ENCODE measurements at places on chromosomes 6 and 20.

DNA sequence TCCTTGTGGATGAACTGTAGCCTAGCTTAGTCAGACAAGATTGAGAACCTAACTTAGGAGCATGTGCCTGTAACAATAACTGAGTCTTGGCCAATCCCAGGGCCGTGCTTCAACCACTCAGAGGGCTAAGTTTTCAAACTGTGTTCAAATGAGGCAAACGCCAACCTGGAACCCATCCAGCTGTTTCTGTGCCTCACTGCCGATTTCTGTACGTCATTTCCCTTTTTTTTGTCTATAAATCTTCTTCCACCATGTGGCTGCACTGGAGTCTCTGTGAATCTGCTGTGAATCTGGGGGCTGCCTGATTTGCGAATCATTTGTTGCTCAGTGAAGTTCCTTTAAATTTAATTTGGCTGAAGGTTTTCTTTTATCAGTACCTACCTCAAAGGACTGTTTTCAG is 115.0 kb upstream of the CHD6 start:
- DNase-seq: no peak

DNA sequence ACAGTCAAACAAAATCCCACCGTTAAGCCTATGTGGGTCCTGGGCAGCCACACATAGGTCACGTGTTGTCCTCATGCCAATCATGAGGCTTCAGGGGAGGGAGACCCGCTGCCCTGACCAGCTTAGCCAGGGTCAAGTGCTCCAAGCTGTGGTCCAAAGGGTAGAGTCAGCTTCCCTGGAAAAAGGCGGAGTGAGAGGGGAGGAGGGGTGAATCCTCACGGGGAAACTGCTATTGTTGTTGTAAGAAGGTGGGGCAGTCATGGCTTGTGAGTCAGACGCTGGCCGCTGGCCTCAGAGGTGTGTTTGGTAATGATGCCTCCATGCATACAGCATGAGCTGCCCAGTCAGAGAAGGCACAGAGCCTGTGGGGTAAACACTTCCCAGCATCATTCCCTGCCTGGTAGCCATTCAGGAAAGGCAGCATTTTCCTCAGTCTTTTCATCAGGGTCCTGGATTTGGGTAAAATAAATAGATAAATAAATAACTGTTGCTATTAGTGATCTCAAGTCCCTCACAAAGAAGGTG is 8.7 kb downstream of the CST3 start:
- DNase-seq: no peak

DNA sequence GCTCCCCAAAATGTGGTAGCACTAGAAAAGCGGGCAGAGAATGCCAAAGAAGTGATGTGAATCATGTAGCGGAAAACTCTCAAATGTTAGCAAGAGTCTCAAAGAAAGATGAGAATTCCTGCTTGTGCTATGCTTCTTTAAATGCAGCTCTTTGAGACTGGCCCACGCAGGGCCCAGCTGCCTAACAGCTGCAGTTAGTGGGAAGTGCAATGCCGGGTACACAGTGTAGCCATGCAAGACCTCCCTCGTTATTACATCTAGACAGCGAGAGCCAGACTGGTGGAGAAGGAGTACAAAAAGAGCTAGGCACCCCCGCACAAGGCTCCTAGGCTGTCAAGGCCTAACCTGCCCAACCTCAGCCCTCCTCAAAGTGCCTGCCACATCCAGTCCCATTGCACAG is 201.7 kb upstream of the PRDM1 start:
- DNase-seq: no peak

- no peak for DNase-seq
Observed at GRCh38 chr20:38973107-38973506, 11.0 kb downstream of the DHX35 start.

DNA sequence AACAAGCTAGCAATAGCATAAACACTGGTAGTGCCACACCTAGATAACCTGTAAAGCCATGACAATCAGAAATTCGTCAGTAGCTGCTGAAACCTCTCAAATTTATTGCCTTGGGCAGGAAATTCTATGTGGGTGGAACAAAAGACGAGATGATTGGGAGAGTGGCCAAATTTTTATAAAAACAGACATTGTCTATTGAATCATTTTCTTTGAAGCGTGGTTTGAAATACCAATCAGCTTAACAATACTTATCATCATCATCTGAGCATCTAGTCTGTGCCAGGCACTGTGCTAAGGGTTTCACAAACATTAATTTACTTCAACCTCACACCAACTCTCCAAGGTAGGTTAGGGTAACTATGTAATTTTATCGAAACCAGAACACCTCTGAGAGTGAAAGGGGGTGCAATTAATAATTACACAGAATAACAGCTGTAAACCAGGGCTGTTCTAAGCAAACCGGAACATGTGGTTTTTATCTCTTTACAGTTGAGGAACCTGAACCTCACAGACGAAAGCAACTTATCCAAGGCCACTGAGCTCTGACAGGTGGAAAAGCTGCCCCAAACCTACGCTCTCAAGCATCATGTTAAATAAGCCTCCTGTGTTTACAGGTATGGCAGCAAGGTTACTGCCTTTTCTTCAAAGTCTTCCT is 43.4 kb downstream of the NHSL1 start:
- DNase-seq: no peak

- DNase-seq: no peak
Observed at GRCh38 chr6:113281431-113281830, 575.7 kb upstream of the MARCKS start.

DNA sequence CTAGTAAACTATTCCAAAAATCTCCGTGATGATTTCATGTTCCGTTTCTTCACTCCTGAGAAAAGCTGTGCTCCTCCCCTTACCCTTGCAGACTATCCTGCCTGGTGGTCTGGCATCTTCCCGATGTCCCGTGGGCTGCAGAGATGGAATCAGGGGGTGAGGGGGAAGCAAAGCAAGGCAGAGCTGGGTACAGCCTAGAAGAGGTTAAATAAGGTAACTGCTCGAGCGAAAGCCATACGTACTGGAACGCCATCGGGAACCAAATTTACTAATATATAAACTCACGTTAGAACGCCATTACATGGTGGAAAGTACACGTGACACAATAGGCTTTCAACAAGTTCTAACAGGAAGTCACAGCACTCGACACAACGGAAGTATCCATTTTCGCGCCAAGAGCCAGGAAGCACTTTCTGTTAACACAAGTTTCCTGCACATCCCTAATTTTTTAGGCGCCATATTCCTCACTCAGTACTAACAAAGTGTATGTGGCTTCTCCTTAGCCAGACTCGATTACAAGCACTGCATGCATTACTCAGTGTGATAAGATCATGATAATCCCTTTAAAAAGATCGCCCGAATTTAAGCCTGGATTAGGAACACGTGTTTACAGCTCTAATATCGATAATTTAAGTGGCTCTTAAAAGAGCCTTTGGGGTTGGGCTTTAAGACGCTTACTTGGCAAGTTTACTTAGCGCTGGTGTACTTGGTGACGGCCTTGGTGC is 101.6 kb upstream of the PRSS16 start:
- peak; percentile 64 for DNase-seq
